Large intestine (tissue), 12 donors: ENCODE measurements at places on chromosomes 13 and 19. TPM values are rescaled to one million over a fixed set of nuclear protein-coding genes. Genes with fewer than 3 reads are reported as not detected.

Gene PTPRH
- 28.1 TPM for polyA plus RNA-seq

Gene ATXN8OS
- 0.12 TPM for polyA plus RNA-seq

Gene SRRM5
- polyA plus RNA-seq = 1.5 TPM

Gene LRRC25
- polyA plus RNA-seq = 3.1 TPM

Gene APLP1
- polyA plus RNA-seq = 32.7 TPM

Gene PSG2
- polyA plus RNA-seq = not detected

Gene NBEA
- 8.7 TPM for polyA plus RNA-seq

Gene SLC5A5
- polyA plus RNA-seq = not detected

Gene SIGLECL1
- polyA plus RNA-seq = not detected
